Pancreas (tissue), 10 donors: ENCODE measurements at places on chromosomes 16 and 17. TPM values are rescaled to one million over a fixed set of nuclear protein-coding genes. Genes with fewer than 3 reads are reported as not detected.

- no peak for DNase-seq
- no peak overlapping the region for H3K27ac ChIP-seq
- H3K4me1 ChIP-seq: no peaks in the 10 kb centered on the region
- H3K27me3 ChIP-seq: no peaks in the 10 kb centered on the region
- no peak overlapping the region for H3K4me3 ChIP-seq
These were observed 36.1 kb downstream of the ARL4D start for GRCh38 chr17:43434902-43435319.

GRCh38 chr17:42498828-42499227, 37.2 kb upstream of the NAGLU start:
- no peaks in the 10 kb centered on the region for H3K4me1 ChIP-seq
- H3K27me3 ChIP-seq: no peaks in the 10 kb centered on the region
- H3K27ac ChIP-seq: no peak overlapping the region
- H3K36me3 ChIP-seq: peaks cover 47% of the 10 kb centered on the region

DNA sequence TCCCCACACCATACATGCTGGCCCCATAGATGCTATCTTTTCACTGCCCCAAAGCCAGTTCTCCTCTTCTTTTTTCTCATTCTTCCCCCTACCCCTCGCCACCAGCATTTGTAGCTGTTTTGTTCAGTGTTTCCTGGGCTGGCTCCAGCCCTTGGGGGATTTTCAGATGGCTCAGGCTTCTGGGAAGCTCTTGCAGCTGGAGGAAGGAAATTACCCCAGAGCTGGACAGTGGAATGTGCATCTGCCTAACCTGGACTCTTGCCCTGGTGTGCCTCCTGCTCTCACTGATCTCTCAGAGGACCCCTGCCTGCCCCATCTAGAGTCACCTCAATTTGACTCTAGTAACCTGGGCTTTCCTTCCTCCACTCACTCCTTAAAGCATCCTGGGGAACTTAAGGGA, 82.8 kb downstream of the MYH13 start:
- H3K27ac ChIP-seq: no peak overlapping the region
- no peaks in the 10 kb centered on the region for H3K4me1 ChIP-seq
- no peak for DNase-seq
- no peaks in the 10 kb centered on the region for H3K36me3 ChIP-seq
- peaks cover 10% of the 10 kb centered on the region for H3K27me3 ChIP-seq

- H3K27me3 ChIP-seq: no peaks in the 10 kb centered on the region
- H3K4me1 ChIP-seq: peaks cover 2% of the 10 kb centered on the region
- DNase-seq: no peak
- no peaks in the 10 kb centered on the region for H3K36me3 ChIP-seq
- peak overlapping the region; percentile 64 for H3K27ac ChIP-seq
These were observed 404.6 kb downstream of the SOX9 start for GRCh38 chr17:72525225-72526015.

DNA sequence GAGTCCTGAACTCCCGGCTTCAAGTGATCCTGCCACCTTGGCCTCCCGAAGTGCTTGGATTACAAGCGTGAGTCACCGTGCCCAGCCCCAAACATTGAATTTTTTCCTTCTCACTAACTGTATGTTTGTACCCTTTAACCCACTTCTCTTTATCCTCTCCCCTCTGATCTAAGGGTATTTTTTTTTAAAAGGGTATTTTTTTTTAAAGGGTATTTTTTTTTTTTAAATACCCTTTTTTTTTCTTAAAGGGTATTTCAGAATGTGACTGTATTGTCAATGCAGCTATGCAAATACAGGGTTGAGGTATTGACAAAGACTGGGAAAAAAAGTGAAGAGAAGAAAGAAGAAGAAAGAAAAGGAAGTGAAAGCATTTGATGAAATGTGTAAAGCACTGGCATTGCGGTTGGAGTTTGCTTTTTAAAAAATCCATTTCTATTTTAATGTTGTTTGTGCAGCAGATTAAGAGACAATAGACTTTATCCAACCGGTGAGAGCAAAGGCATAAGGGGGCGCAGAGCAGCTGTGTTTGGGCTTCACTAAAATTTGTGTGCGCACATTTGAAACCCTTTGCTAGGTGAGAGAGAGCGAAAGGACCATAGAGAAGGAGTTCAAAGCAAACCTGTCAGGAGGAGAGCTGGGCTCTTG, 42.4 kb downstream of the SYT17 start:
- no peaks in the 10 kb centered on the region for H3K4me1 ChIP-seq
- H3K4me3 ChIP-seq: no peak overlapping the region
- no peak for DNase-seq
- H3K27me3 ChIP-seq: no peaks in the 10 kb centered on the region
- H3K27ac ChIP-seq: no peak overlapping the region

DNA sequence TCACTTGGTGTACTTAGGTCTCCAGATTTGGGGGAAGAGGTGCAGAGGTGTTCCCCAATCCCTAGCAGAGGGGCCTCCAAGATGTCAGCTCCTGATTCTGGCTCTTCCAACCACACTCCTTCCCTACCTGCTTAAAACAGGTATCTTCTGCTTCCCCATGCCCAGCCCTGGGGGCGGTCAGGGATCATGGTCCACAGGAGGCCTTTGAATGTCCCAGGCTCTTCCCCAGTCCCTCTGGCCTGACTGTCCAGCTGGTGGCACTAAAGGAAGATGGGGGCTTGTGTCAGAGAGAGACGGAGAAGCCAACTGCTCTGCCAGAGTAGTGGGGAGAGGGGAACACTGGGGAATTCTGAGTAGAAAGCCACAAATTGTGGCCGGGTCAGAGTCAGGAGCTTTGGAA, 3.8 kb downstream of the ARL4D start:
- H3K27me3 ChIP-seq: no peaks in the 10 kb centered on the region
- H3K4me3 ChIP-seq: no peak overlapping the region
- H3K27ac ChIP-seq: no peak overlapping the region
- H3K4me1 ChIP-seq: no peaks in the 10 kb centered on the region
- no peaks in the 10 kb centered on the region for H3K36me3 ChIP-seq

- no peaks in the 10 kb centered on the region for H3K36me3 ChIP-seq
- DNase-seq: no peak
- H3K27ac ChIP-seq: peak overlapping the region; percentile 2
- no peaks in the 10 kb centered on the region for H3K27me3 ChIP-seq
- no peaks in the 10 kb centered on the region for H3K4me1 ChIP-seq
- no peak overlapping the region for H3K4me3 ChIP-seq
These were observed 8.1 kb downstream of the CTRL start for GRCh38 chr16:67923414-67924116.

DNA sequence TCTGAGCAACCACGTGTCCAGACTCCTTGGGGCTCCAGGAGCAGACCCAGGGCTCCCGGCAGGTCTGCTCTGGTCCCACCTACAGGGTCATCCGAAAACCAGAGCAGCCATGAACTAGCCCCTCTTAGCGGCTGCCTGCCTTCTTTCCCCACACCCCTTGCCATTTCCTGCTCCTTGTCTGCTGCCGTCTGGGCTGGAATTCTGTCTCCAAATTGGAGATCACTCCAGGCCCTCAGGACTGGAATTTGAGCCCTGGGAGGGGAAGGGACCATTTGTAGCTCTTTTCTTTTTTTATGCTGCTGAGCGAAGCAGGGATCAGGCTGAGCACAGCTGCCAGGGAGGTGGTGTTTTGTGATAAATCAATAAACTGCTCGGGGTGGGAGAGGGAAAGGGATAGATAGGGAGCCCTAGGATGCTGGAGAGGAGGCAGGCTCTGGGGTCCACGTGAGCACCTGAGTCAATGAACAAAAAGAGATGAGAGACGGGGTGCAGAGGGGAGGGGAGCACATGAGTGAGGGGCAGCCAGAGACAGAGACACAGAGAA, 257.5 kb downstream of the ENGASE start:
- no peaks in the 10 kb centered on the region for H3K27me3 ChIP-seq
- no peaks in the 10 kb centered on the region for H3K4me1 ChIP-seq
- H3K36me3 ChIP-seq: no peaks in the 10 kb centered on the region
- no peak for DNase-seq
- no peak overlapping the region for H3K4me3 ChIP-seq

GRCh38 chr17:73194514-73195222, 1.8 kb downstream of the COG1 start:
- H3K27ac ChIP-seq: peak overlapping the region; percentile 28
- H3K36me3 ChIP-seq: peaks cover 30% of the 10 kb centered on the region
- no peak for DNase-seq

- no peaks in the 10 kb centered on the region for H3K4me1 ChIP-seq
- no peak for DNase-seq
- H3K4me3 ChIP-seq: no peak overlapping the region
- H3K27ac ChIP-seq: no peak overlapping the region
- H3K36me3 ChIP-seq: no peaks in the 10 kb centered on the region
- no peaks in the 10 kb centered on the region for H3K27me3 ChIP-seq
These were observed 111.3 kb downstream of the BANP start for GRCh38 chr16:88062341-88063210.

DNA sequence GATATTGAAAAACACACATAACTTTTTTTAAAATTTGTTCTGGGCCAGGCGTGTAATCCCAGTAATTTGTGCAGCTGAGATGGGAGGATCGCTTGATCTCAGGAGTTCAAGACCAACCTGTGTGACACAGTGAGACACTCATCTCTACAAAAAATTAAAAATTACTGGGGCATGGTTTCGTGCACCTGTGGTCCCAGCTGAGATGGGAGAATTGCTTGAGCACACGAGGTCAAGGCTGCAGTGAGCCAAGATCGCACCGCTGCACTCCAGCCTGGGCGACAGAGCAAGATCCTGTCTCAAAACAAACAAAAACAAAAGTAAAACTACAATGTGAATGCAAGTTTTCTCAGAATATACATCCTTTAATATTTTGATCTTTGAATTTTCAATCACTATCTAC, 15.1 kb downstream of the C16orf54 start:
- H3K27me3 ChIP-seq: no peaks in the 10 kb centered on the region
- H3K4me1 ChIP-seq: no peaks in the 10 kb centered on the region
- no peak for DNase-seq
- H3K4me3 ChIP-seq: no peak overlapping the region

GRCh38 chr16:23858542-23858941, 22.8 kb downstream of the PRKCB start:
- no peak overlapping the region for H3K27ac ChIP-seq
- no peak overlapping the region for H3K4me3 ChIP-seq
- H3K4me1 ChIP-seq: no peaks in the 10 kb centered on the region
- no peak for DNase-seq
- H3K36me3 ChIP-seq: no peaks in the 10 kb centered on the region

GRCh38 chr16:85205747-85206471, 93.6 kb upstream of the CIBAR2 start:
- no peaks in the 10 kb centered on the region for H3K36me3 ChIP-seq
- H3K27me3 ChIP-seq: no peaks in the 10 kb centered on the region
- H3K27ac ChIP-seq: no peak overlapping the region
- H3K4me1 ChIP-seq: peaks cover 27% of the 10 kb centered on the region
- DNase-seq: no peak

DNA sequence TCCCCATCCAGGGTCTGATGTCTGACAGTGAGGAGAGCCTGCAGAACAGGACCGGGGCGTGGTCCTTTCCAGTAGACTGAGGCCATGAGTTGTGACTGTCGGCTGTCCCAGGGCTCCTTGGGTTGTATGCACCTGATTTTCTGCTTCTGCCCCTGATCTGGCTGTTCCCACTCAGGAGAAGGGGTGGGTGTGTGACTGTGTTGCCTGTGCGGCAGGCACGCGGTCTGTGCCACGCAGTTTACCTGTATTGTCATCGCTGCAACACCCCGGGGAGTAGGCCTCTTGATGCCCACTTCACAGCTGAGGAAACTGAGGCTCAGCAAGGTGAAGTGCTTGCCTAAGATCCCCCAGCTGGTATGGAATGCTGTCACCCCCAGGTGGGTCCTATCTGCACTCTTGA, 1.4 kb downstream of the CRISPLD2 start:
- H3K4me1 ChIP-seq: no peaks in the 10 kb centered on the region
- H3K27me3 ChIP-seq: no peaks in the 10 kb centered on the region
- no peak overlapping the region for H3K4me3 ChIP-seq
- DNase-seq: no peak
- no peaks in the 10 kb centered on the region for H3K36me3 ChIP-seq

DNA sequence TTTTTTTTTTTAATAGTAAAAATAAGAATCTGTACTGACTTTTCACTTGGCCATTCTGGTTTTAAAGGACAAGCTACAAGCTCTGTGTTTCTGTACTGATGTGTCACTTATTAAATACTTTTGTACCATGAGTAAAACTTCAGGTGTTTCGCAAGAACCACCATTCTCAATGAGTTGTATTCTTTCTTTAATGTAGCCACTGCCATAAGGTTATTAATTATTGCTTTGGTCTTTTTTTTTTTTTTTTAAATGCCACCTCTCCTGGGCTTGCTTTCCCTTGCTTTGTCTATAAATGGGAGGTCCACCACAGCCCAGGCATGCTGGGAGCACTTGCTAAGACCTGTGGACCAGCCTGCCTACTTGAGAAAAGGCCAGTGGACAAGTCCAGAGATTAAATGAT, 8.4 kb downstream of the ARL2BP start:
- no peak overlapping the region for H3K4me3 ChIP-seq
- H3K36me3 ChIP-seq: peaks cover 20% of the 10 kb centered on the region
- no peaks in the 10 kb centered on the region for H3K4me1 ChIP-seq
- DNase-seq: no peak
- H3K27ac ChIP-seq: peak overlapping the region; percentile 47
- H3K27me3 ChIP-seq: no peaks in the 10 kb centered on the region

- H3K4me1 ChIP-seq: no peaks in the 10 kb centered on the region
- H3K36me3 ChIP-seq: peaks cover 15% of the 10 kb centered on the region
- DNase-seq: no peak
- no peaks in the 10 kb centered on the region for H3K27me3 ChIP-seq
- no peak overlapping the region for H3K27ac ChIP-seq
These were observed 37.7 kb downstream of the GINS2 start for GRCh38 chr16:85650844-85651628.

- H3K4me3 ChIP-seq: no peak overlapping the region
- no peaks in the 10 kb centered on the region for H3K36me3 ChIP-seq
- no peak overlapping the region for H3K27ac ChIP-seq
- DNase-seq: no peak
- H3K4me1 ChIP-seq: no peaks in the 10 kb centered on the region
These were observed 109.2 kb downstream of the SDR42E1 start for GRCh38 chr16:81902025-81902424.

- H3K4me3 ChIP-seq: no peak overlapping the region
- H3K27ac ChIP-seq: no peak overlapping the region
- H3K27me3 ChIP-seq: no peaks in the 10 kb centered on the region
- peak; percentile 35 for DNase-seq
- peaks cover 16% of the 10 kb centered on the region for H3K4me1 ChIP-seq
These were observed 26.2 kb upstream of the PMFBP1 start for GRCh38 chr16:72198021-72198711.

GRCh38 chr17:55356434-55357328, 65.0 kb downstream of the MMD start:
- no peak overlapping the region for H3K27ac ChIP-seq
- no peaks in the 10 kb centered on the region for H3K36me3 ChIP-seq
- no peaks in the 10 kb centered on the region for H3K4me1 ChIP-seq
- H3K4me3 ChIP-seq: no peak overlapping the region
- H3K27me3 ChIP-seq: no peaks in the 10 kb centered on the region
- peak; percentile 41 for DNase-seq

GRCh38 chr17:48878920-48879898, 13.4 kb upstream of the ATP5MC1 start:
- no peaks in the 10 kb centered on the region for H3K36me3 ChIP-seq
- H3K4me1 ChIP-seq: no peaks in the 10 kb centered on the region
- H3K27me3 ChIP-seq: no peaks in the 10 kb centered on the region
- no peak for DNase-seq
- no peak overlapping the region for H3K4me3 ChIP-seq
- no peak overlapping the region for H3K27ac ChIP-seq

FTSJ3 gene
- total RNA-seq: 13.5 TPM

HOXB7 gene
- 0.46 TPM for total RNA-seq

SYCE1L gene
- total RNA-seq: 3.3 TPM

TMEM235 gene
- not detected for total RNA-seq

MRM1 gene
- 5.0 TPM for total RNA-seq

CSH2 gene
- not detected for total RNA-seq

SYNGR3 gene
- 0.19 TPM for total RNA-seq
